Adipocyte (in vitro differentiated cells): ENCODE measurements at places on chromosomes 4 and X.

GRCh38 chrX:150257353-150258175 is 105.6 kb upstream of the MAMLD1 start:
- DNase-seq: no peak

DNA sequence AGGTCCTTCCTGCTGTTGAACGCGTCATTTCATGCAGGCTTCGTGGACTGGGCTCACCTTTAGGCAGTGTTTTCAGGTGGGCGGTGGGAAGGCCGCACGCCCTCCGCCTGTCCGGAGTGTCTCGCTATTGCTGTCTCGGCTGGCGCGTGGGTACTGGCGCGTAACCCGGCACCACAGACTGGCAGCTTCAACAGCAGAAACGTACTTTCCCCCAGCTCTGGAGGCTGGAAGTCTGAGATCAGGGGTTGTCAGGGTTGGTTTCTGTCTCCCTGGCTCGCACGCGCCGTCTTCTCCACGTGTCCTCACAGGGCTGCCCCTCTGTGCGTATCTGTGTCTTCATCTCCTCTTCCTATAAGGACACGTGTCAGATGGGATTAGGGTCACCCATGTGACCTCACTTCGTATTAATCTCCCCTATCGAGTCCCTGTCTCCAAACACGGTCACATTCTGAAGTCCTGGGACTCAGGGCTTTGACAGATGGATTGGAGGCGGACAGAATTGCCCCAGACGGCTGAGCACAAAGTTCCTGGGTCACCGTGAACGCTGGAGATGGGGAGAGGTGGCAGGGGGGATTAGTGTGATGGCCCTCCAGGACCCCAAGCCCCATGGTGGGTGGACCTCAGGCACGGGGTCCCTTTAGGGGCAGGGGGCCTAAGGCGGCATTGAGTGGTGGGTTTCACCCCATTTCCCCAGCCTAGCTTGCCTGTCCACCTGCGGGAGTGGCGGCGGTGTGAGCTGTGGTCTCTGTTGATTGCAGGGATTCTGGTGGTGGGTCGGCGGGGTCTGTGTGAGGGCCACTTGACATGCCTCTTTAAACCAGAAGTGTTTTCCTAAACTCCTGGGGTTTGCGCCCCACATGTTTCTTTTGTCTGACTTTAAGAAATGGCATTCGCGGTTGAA is 83.4 kb upstream of the LRPAP1 start:
- no peak for DNase-seq

DNA sequence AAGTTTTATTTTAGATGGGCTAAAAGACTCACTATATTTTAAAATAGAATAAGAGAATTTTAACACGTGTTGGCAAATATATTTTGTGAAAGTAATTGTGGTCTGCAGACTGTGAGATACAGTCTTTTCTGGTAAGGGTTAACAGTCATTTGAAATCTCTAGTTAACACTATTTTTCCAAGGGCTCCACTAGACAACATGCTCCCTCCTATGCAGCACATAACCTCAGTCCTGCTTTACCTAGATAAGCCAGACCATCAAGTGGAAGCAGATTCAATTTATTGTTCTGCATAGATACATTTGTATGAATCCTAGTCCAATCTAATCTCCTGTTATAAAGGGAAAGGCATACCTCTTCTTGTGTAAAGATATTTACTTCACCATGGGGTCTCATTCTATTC is 133.2 kb upstream of the CT83 start:
- no peak for DNase-seq

DNA sequence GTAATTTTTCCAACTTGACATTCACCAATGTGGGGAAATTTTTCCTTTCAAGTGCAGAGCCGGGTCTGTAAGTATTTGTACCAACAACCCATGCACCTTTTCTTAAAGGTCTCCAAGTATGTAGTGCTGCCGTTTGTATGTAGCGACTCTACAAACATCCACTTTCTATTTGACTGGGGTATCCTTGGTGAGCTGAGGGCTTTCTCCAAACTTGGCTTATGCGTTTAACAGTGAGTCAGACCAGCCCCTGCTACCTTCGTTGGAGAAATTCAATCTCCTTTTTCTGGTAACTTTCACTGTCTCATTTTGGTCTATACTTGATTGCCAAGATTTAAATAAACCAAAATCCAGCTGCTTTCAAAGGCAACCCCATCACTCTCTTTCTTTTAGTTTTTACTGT is 34.9 kb downstream of the MGST2 start:
- DNase-seq: no peak

DNA sequence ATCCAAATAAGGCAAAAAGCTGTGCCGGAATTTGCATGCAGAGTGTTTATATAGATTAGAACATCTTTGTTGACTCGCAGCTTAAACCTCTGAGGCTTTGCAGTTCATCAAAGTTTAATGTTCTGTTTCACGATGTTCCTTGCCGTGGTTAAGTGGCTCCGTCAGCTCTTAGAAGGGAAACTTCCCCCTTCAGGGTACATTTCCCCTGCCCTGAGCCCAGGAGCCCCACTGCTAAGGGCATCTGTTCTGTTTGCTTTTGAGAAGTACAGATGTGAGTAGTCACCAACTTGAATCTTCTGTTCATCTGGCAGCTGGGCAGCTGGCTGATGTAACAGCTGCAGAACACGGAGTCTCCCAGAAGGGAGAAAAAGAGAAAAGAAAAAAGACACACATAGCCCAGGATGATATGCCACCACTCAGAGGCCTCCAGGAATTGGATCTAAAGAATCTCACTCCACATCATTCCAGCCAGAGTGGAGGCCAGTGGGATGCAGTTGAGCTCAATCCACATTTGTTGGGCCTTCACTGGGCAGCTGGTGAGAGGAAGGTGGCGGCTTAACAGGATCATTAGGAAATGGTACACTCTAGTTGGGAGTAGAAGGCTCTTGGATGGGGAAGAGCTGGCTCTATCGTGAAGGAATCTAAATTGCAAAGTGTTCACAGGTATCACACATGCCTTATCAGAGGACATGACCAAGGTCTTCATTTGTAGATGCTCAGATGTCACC is 178.7 kb upstream of the RBPJ start:
- peak; percentile 84 for DNase-seq

DNA sequence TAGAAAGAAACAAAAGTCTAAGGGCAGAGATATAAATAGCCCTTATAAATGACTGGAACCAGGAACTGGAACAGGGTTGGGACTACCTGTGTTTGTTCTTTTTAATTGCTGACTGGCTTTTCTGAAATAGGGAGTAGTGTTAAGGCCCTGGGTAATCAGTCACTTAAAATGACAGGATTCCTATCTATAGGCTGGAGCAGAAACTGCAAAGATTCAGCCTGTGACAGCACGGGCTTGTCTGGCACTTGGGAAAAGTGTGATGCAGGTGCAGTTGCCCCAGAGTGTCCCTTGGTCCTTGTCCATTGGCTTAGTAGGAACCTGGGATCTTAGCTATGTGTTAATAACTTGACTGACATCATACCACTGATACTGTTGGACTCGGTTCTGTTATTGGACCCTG is 14.7 kb upstream of the PLAC8 start:
- DNase-seq: no peak

GRCh38 chrX:145817331-145818185 is at the start of gene SLITRK2:
Gene SLITRK2 (plus strand): TSS chrX:145817829. CDS start chrX:145822426, 4,597 bp downstream.
- DNase-seq: no peak

DNA sequence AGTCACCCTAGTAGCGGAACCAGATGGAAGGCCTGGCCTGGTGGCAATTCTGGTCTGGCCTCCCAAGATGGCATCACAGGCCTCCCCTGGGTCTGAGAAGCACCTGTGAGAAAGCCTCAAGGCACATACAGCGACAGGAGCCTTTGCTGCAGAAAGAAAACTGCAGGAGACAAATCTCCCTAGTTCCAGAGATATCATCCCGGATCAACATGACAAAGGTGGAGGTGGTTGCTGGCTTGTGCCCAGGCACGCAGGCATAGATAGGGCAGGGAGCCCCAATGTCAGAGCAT is 93.6 kb downstream of the BCOR start:
- no peak for DNase-seq

DNA sequence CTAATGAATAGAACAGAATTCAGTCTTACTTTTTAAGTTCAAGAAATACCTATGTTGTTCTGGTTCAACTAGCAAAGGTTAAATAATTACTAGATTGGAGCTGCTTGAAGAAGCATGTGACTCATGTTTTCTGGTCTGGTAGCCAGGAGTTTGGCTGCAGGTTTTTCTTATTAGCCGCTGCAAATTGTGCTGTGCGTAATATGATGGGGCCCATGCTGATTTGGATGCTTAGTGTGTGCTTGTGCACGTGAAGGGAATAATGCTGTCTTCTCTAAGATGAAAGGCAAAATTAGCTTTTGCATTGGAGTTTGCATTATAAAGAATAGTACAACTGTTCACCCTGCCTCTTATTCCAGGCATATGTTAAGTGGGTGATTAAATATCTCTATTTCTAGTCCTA is 219.6 kb downstream of the SNCA start:
- DNase-seq: no peak

DNA sequence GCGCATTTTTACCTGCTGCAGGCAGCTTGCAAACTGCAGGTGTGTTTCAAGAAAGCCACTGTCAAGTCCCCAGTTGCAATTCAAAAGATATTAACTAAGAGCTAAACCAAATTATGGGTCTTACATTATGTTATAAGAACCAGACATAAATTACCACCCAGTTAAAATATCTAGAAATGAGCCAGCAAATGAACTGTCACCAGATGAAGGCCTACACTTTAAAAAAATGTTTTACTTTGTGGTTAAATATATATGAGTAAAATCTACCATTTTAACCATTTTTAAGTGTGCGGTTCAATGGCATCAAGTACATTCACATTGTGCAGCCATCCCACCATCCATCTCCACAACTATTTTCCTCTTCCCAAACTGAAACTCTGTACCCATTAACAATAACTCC is 32.0 kb upstream of the TMEM131L start:
- no peak for DNase-seq

DNA sequence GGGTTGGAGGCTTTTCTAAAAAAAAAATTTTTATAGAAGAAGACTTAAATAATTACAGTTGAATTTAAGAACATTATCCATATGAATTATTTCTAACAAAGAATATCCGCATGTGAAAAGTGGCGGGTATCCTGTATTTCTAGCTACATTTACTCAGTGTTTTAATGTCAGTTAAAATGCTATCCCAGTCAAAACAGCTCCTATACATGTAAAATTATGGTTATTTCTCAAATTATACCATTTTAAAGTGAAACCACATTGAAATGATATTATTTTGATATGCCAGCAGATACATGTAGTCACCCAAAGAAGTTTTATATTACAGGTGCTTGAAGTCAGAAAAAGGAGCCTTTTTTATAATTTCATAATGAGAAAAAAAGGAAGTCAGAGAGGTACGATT is 168.5 kb upstream of the ATOH1 start:
- DNase-seq: no peak

- no peak for DNase-seq
Measured at GRCh38 chr4:41460641-41461040, 77.3 kb upstream of the LIMCH1 start.

GRCh38 chrX:154990496-154990895 is 32.0 kb downstream of the F8 start:
- no peak for DNase-seq

DNA sequence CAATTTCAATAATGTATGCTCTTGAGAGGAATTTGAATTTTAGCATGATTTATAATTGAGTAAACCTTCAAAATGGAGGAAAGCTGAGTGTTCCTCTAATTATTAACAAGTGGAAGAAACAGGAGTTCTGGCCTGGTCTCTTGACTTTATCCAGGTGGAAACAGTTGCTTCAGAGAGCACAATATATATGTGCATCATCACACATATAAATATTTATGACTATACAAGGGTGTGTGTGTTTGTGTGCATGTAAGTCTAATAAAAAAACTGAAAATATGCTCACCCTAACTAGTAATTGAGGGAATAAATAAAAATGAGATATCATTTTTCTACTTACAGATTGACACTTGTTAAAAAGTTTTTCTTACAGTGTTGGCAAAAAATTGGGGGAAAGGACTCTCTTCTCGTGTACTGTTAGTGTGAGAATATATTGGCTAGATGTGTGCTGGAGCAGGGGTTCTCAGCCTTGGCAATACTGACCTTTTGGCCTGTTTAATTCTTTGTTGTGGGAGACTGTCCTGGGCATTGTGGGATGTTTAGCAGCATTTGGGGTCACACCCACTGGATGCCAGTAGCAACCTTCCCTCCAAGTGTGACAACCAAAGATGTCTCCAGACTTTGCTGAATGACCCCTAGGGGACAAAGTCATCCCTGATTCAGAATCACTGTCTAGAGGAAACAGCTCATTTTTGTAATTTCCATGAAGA is 20.8 kb upstream of the HERC5 start:
- no peak for DNase-seq

GRCh38 chrX:43661521-43662240 is 5.6 kb downstream of the MAOA start:
- DNase-seq: peak; percentile 41

GRCh38 chr4:18957716-18958115 is 936.2 kb upstream of the LCORL start:
- DNase-seq: no peak

GRCh38 chrX:66046612-66047235 is 6.8 kb upstream of the VSIG4 start:
- no peak for DNase-seq

GRCh38 chrX:108456971-108457477 is 17.4 kb downstream of the COL4A5 start:
- no peak for DNase-seq

DNA sequence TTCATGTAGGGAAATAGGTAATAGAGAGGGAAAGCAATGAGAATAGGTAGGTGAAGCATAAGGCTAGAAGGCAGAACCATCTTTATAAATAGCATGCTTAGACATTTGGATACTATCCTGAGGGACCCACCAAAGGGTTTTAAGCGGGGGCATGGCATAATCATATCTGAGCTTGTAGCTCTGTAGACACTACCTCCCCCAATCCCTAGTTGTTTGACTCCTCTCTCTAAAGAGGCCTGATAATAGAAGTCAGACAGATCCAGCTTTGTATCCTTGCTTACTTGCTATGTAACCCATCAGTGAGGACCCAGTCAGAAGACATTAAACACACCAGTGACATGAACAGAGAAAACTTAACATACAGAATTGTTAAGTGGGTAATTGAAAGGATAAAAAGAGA is 58.7 kb downstream of the SCFD2 start:
- no peak for DNase-seq

DNA sequence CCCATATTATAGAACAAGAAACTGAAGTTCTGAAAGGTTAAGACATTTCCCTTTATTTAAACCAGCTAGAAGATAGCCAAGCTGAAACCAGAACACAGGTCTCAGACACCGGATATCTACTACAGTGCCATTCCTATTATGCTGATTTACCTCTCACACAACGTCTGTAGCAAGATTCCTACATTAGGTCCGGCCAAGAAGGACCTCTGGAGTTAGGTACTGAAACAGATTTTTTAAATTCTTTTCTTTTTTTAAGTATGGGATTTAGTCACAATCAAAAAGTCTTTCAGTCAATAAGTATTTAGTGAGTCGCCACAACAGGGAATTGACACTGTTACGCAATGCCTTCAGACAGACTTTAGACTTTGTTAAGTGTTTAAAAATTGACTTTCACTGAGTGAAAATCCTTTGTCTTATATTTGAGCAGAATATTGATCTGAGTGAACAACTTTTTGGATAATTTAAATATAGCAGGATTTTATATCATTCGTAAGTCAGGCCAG is 26.5 kb upstream of the SPANXN4 start:
- no peak for DNase-seq
